ENCODE measurements at places on chromosomes 6 and 20.

GRCh38 chr6:92977018-92977417 lies 442.3 kb downstream of the EPHA7 start:
- no peak for DNase-seq

DNA sequence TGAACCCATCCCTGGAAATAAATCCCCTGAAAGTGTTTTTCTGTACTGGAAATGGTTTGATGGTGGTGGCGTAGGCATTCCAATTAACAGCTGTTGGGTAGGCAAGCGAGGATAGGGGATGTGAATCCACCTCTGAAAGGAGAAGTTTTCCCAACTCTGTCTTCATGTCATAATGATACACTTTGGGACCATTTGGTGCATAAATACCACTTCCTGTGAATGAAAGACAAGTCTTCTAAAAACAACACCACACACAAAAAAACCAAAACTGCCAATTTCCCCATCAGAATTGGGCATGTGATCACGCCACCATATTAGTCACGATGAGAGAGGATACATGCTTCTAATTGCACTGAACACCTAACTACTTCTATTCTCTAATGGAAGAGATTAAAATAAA lies 6.4 kb downstream of the VNN2 start:
- peak; percentile 15 for DNase-seq

DNA sequence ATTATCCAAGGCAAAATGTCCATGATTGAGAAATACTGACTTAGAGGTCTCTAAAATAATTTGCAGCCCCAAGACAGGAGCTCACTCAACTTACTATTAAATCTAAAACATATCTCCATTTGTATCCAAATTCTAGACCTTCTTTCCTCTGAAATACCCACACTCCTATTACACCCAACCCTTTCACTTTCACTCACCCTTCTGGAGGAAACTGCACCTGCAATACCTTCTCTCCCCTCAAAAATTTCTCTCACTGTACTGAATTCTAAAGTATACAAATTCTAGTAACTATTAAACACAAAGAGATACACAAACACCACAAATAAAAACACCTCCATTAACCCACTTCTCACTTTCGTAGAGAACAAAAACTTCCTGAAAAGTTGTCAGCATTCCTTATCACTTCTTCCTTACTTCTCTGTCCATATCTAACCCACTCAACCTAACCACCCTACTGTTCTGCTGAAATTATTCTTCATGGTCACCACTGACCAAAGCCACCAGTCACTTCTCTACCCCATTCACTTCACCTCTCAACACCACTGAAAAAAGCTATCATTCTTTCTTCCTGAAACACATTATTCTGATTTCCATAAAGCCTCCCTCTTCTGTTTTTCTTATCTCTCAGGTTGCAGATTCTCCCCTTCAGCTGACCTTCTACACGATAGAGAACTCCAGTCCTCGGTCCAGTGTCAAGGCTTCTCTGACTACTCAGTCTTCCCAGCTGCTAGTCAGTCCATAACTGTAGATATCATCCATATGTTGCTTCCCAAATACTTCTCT lies 12.0 kb downstream of the LMBRD1 start:
- no peak for DNase-seq

- DNase-seq = no peak
These were observed 47.8 kb downstream of the PLCG1 start for GRCh38 chr20:41185013-41185757.

DNA sequence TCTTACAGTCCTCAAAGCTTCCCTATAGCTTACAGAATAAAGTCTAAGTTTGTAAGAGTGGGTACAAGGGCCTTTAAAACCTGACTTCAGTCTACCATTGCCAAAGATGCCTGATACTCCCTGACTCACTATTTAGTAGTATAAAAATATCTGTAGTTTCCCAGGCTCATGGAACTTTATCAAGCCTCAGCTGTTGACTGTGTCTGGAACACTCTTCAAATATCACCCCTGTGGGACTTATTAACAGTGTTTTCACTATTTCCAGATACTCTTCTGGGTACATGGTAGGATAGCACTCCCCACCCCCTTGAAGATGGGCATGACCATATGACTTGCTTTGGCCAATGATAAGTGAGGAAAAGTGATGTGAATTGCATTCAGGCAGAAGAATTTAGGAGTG lies 105.3 kb upstream of the TENT5A start:
- no peak for DNase-seq

DNA sequence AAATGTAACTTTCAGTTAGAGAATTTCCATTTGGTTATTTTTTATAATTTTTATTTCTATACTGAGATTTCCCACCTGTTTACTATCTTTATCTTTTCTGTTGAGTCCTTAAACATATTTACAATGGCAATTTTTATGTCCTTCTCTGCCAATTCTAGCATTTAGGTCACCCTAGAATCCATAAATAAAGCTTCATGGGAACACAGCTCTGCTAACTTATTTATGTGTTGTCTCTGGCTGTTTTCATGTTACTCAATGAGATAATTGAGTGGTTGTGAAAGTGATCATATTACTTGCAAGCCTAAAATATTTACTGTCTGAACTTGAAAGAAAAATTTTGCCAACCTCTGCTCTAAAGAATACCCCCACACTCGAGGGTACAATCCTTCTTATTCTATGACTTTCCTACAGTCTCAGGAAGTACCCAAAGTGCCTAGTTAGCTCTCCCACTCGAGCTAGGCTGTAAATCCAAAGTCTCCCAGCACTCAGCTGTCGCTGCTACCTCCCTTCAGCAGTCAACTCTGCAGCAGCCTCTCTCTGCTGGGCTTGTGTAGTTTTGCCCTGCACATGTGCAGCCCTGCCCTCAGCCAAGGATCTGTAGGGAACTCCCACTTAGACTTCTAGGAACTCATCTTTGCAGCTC lies 53.5 kb upstream of the GCLC start:
- no peak for DNase-seq

- no peak for DNase-seq
These were observed 41.1 kb upstream of the MAP3K4 start for GRCh38 chr6:160950507-160950906.

GRCh38 chr6:168596344-168596743 lies 155.4 kb downstream of the SMOC2 start:
- no peak for DNase-seq

- DNase-seq = no peak
These were observed 24.9 kb downstream of the SESN1 start for GRCh38 chr6:109069746-109070145.

- no peak for DNase-seq
These were observed 343.8 kb downstream of the SYNE1 start for GRCh38 chr6:152293404-152293803.

GRCh38 chr6:142545147-142545546 lies 243.3 kb downstream of the ADGRG6 start:
- DNase-seq = no peak

- no peak for DNase-seq
These were observed 196.3 kb upstream of the UST start for GRCh38 chr6:148550569-148550968.

GRCh38 chr6:161111261-161111660 lies 119.7 kb downstream of the MAP3K4 start:
- no peak for DNase-seq

- DNase-seq = no peak
These were observed 1.1 kb downstream of the ATP5F1E start for GRCh38 chr20:59030911-59031563.

GRCh38 chr20:23566199-23566932 lies 1.9 kb downstream of the CST9L start:
- no peak for DNase-seq

DNA sequence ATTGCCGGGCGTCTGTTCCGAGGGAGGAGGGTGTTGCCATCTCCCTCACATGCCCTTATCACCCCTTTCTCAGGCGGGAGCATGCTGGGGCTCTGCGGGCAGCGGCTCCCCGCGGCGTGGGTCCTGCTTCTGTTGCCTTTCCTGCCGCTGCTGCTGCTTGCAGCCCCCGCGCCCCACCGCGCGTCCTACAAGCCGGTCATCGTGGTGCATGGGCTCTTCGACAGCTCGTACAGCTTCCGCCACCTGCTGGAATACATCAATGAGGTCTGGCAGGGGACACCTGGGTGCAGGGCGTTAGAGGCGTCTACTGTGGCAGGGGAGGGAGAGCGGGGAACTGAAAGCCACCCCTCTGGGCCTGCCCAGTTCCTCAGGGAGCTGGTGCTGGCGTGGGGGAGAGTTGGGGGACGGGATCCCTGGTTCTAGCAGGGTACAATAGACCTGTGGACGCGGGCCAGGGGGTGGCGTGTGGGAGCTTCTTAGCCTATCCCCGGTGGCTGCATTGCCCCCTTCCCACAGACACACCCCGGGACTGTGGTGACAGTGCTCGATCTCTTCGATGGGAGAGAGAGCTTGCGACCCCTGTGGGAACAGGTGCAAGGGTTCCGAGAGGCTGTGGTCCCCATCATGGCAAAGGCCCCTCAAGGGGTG lies 697 bp downstream of the PPT2 start:
- DNase-seq = no peak

DNA sequence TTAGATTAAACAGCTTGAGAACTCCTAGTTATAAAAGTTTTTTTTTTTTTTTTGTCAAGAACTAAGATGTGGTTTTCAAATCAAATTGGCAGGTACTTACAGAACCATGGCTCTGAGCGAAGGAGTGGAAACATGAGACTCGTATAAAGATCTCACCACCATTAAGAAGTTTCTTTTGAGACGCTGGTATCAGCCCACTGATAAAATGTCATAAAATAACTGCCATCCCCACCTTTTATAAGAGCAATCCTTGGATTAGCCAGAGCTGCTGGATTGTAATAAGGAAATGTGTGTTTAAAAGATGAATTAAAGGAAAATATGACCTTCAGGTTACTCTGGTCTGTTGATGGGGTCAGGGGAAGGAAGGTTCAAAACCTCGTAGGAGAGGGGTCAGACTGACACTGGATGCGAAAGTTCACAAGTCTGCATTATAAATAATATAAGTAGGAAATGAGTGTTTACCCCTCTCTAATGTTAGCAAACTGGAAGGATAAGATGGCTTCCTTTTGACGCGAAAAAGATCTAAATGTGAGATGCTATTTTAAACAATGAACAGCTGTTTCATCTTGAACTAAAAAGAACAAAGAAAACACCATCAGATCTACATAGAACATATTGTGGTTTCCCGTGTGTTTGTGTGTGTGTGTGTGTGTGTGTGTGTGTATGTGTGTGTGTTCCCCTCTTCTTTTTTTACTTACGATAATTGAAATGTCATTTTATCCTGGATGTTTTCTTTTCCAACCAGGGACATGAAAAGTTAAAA lies 386.8 kb upstream of the JAG1 start:
- no peak for DNase-seq

GRCh38 chr6:35980991-35981645 lies 43.3 kb downstream of the SLC26A8 start:
- no peak for DNase-seq

DNA sequence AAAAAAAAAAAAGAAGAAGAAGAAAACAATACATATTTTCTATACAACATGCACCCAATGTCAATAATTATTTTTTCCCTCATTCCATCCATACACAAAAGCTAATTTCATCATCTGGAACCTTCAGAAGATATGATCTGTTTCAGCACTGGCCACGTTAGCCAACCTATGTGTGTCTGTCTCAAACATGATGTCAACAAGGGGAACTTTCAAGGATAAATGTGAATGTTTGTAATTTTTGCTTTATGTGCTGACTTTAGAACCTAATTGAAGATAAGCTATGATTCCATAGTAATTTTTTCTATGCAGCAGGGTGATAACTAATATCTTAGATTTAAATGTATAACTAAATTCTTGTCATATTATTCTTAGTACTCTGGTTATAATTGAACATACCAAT lies 37.9 kb downstream of the IPCEF1 start:
- DNase-seq = no peak

DNA sequence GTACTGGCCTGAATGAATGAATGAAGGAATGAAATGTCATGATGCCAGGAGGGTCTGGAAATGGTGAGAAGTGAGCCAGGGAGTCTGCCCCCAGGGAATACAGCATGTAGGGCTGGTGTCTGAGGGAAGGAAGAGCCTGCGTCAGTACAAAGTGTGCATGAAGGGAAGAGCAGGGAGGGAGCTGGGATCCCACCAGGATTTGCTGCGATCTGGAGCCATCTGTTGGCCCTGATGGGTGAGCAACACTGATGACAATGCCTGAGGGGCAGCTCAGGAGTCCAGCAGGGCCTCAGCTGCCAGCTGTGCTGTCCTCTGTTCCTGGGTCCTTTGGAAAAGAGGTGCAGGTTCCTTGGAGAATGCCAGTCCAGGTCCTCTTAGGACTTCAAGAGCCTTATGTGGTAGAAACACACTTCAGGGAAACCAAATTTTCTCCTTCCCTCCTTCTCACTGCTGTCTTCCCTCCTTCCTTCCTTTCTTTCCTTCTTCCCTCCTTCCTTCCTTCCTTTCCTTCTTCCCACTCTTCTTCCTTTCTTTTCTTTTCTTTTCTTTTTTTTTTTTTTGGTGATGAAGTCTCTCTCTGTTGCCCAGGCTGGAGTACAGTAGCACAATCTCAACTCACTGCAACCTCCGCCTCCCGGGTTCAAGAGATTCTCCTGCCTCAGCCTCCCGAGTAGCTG lies 11.5 kb downstream of the BPI start:
- no peak for DNase-seq

DNA sequence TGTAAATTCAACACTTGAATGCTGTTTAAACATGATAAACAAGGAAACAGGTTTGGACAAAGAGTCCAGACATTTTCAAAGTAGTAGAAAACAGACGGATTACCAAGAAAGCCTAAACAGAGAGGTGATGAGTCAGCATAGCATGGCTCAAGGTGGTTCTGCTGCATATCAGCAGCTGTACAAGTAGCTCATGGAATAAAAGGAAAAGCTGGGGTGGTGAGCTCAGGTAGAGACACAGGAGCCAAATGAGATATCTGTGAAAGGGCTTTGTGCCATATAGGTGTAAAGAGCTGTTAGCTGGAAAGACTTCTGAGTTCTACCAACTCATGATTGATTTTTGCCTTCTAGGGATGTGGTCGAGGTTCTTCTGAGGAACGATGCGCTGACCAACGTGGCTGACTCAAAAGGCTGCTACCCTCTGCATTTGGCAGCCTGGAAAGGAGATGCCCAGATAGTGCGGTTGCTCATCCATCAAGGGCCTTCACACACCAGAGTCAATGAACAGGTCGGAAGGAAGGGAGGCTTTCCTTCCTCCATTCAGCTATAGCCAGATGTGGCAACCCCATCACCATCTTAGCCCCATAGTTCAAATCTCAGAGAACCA lies 80.7 kb downstream of the ANKS1A start:
- no peak for DNase-seq

DNA sequence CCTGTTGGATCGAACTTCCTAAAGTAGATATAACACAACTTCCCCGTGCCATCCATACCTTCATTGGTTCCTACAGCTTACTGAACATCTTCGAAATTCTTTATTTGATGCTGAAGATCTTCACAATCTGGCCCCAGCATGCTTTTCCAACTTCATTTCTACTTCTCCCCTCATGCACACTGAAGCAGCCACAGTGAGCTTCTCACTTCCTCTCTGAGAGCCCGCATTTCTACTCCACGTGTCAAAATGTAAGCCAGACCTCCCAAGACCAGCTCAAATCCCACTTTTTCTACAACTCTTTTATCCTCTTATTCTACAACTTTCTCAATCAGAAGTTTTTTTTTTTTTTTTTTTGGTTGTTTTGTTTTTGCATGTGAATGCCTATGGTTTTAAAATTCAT lies 254.7 kb downstream of the GMPR start:
- no peak for DNase-seq

Data from GM06990 (cell line).